ENCODE measurements at places on chromosomes 3 and 15.

- H3K36me3 ChIP-seq: peaks cover 42% of the 10 kb centered on the region
- H3K27me3 ChIP-seq: no peaks in the 10 kb centered on the region
- H3K27ac ChIP-seq: no peak overlapping the region
- H3K4me3 ChIP-seq: no peak overlapping the region
- no peak for DNase-seq
Observed at GRCh38 chr3:50648313-50648712, 26.4 kb upstream of the DOCK3 start.

GRCh38 chr3:95750097-95750496 is 1064.3 kb upstream of the EPHA6 start:
- DNase-seq: no peak
- H3K36me3 ChIP-seq: no peaks in the 10 kb centered on the region
- H3K27me3 ChIP-seq: no peaks in the 10 kb centered on the region

GRCh38 chr3:161454615-161455014 is 42.0 kb upstream of the OTOL1 start:
- no peaks in the 10 kb centered on the region for H3K36me3 ChIP-seq
- DNase-seq: no peak
- H3K4me1 ChIP-seq: no peaks in the 10 kb centered on the region
- no peak overlapping the region for H3K4me3 ChIP-seq
- no peaks in the 10 kb centered on the region for H3K27me3 ChIP-seq
- H3K27ac ChIP-seq: no peak overlapping the region

- H3K27me3 ChIP-seq: no peaks in the 10 kb centered on the region
- no peak overlapping the region for H3K27ac ChIP-seq
- no peaks in the 10 kb centered on the region for H3K4me1 ChIP-seq
- peaks cover 68% of the 10 kb centered on the region for H3K36me3 ChIP-seq
- H3K4me3 ChIP-seq: no peak overlapping the region
Observed at GRCh38 chr3:158261371-158261991, 151.6 kb downstream of the RSRC1 start.

- H3K27ac ChIP-seq: no peak overlapping the region
- H3K4me1 ChIP-seq: no peaks in the 10 kb centered on the region
- DNase-seq: no peak
- no peaks in the 10 kb centered on the region for H3K36me3 ChIP-seq
- no peaks in the 10 kb centered on the region for H3K27me3 ChIP-seq
- no peak overlapping the region for H3K4me3 ChIP-seq
Observed at GRCh38 chr3:148750296-148750695, 52.6 kb downstream of the AGTR1 start.

DNA sequence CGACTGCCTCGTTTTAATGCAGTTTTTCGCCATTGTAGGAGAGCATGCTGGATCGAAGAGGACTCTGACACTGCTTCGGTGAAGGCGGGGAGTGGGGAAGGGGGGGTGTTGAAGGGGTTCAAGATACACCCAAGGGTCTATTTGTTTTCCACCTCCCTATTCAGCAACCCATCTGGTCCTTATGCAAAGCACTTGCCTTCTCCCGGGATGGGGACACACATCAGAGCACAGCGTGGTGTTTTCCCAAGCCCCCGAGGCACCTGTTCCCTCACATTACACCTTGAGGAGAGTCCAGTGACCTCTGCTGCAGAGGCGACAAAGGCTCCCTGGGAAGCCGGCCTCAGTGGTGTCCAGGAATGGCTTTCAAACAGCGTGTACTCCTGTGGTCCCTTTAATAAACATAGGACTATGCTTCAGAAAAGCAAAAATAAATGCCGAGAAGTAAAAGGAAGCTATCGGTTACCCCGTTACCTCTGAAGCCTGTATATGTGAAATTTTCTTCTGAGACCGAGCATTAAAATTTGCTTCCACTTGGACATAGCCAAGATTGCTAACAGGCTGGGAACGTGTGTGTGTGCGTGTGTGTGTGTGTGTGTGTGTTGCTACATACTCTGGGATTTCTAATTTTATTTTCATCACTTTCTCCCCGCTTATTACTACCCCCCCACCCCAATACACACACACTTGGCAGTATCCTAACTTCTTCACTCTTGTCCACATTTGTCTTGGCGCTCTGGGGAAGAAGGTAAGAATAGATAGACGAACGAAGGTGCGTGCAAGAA is 53.2 kb downstream of the CCDC54 start:
- no peak for DNase-seq
- peak overlapping the region; percentile 89 for H3K4me3 ChIP-seq
- H3K27me3 ChIP-seq: no peaks in the 10 kb centered on the region
- H3K27ac ChIP-seq: peak overlapping the region; percentile 77

DNA sequence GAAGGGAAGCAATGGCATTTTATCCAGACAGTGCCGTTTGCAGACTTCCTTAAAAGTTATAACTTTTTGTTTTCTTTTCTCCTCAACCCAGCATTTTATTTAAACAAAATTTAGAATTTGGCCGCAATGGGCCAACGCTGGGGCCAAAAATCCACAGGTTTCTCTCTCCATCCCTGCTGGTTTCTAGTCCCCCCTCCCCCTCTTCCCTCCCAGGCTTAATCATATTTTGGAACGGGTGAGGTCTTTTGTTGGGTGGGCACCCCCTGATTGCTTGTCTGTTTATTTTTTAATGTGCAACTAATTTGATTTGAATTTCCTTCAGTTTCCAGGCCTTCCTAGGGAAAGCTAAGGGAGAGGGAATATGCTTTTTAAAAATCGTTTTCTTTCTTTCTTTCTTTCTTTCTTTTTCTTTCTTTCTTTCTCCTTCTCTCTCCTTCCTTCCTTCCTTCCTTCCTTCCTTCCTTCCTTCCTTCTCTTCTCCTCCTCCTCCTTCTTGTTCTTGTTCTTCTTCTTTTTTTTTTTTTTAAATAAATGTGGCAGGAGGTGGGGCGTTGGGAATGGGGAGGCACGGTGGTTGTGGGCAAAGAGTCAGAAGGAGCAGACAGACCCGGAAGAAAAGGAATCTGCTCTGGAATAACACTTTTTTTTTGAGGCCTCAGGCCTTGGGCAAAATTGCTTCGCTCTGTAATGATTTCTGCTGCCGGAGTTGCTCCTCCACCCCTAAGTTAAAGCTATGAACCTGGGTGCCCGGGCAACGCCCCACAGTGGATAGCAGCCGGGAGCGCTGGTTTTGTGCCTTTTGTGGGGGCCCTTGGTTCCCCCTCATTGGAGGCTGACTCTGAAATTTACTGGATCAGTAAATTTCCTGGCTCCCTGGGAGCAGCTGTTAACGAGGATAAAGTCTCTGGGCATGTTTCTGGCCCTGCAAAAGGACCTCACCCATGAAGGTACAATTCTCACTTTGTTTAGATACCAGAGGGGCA is 1.9 kb downstream of the FNDC3B start:
- H3K4me3 ChIP-seq: peak overlapping the region; percentile 70
- H3K27ac ChIP-seq: peak overlapping the region; percentile 18
- H3K27me3 ChIP-seq: peaks cover 2% of the 10 kb centered on the region
- DNase-seq: no peak
- peaks cover 7% of the 10 kb centered on the region for H3K4me1 ChIP-seq

DNA sequence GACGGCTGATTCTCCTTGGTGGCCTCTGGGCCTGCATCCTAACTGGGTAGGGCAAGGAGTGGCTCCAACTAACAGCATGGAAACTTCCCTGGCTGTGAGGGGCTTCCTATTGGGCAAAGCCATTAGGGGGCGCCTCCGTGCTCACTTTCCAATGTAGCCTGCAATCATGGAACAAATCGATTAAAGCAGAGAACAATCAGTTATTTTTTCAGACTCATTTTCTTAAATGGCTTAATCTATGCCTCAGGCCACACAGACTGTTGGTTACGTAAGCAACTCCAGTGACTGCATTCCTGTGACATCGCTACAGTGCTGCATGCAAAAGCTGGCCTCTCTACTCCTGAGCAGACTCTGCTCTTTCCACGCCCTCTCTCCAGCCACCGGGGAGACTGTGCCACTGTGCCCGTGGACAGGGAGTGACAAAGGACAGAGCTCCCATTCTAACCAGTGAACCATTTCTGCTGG is 278.9 kb downstream of the KLF13 start:
- peaks cover 26% of the 10 kb centered on the region for H3K27me3 ChIP-seq
- H3K4me3 ChIP-seq: no peak overlapping the region
- H3K36me3 ChIP-seq: no peaks in the 10 kb centered on the region

DNA sequence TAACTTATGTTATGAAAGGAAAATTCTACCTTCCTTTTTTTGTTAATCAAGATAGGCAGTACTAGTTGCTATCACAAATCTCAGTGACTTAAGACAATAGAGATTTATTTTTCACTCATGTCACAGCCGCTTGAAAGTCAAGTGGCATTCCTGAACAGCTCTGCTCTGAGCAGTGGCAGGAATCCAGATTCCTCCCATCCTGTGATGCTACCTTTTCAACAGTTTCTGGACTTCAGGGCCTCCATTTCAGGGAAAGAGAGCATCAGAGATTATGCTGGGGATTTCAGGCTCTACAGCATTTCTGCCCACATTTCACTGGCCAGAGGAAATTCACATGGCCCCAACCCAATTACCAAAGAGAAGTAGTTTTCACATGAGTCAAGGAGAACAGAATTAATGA is 83.4 kb downstream of the IL1RAP start:
- no peaks in the 10 kb centered on the region for H3K27me3 ChIP-seq
- no peak overlapping the region for H3K27ac ChIP-seq
- DNase-seq: no peak
- H3K4me1 ChIP-seq: no peaks in the 10 kb centered on the region
- H3K36me3 ChIP-seq: no peaks in the 10 kb centered on the region
- H3K4me3 ChIP-seq: no peak overlapping the region

DNA sequence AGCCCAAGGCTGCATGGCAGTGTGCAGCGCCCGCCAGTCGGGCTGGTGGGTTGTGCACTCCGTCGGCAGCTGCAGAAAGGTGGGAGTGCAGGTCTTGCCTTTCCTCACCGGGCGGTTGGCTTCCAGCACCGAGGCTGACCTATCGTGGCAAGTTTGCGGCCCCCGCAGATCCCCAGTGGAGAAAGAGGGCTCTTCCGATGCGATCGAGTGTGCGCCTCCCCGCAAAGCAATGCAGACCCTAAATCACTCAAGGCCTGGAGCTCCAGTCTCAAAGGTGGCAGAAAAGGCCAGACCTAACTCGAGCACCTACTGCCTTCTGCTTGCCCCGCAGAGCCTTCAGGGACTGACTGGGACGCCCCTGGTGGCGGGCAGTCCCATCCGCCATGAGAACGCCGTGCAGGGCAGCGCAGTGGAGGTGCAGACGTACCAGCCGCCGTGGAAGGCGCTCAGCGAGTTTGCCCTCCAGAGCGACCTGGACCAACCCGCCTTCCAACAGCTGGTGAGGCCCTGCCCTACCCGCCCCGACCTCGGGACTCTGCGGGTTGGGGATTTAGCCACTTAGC is 4.3 kb downstream of the ISL2 start:
- H3K27ac ChIP-seq: no peak overlapping the region
- peaks cover 61% of the 10 kb centered on the region for H3K27me3 ChIP-seq
- no peaks in the 10 kb centered on the region for H3K36me3 ChIP-seq
- H3K4me3 ChIP-seq: peak overlapping the region; percentile 86
- H3K4me1 ChIP-seq: peaks cover 69% of the 10 kb centered on the region

- peak overlapping the region; percentile 88 for H3K4me3 ChIP-seq
- H3K36me3 ChIP-seq: peaks cover 6% of the 10 kb centered on the region
- no peaks in the 10 kb centered on the region for H3K27me3 ChIP-seq
- peak; percentile 24 for DNase-seq
- peaks cover 39% of the 10 kb centered on the region for H3K4me1 ChIP-seq
Observed at GRCh38 chr15:56244811-56245576, 1.3 kb upstream of the RFX7 start.

DNA sequence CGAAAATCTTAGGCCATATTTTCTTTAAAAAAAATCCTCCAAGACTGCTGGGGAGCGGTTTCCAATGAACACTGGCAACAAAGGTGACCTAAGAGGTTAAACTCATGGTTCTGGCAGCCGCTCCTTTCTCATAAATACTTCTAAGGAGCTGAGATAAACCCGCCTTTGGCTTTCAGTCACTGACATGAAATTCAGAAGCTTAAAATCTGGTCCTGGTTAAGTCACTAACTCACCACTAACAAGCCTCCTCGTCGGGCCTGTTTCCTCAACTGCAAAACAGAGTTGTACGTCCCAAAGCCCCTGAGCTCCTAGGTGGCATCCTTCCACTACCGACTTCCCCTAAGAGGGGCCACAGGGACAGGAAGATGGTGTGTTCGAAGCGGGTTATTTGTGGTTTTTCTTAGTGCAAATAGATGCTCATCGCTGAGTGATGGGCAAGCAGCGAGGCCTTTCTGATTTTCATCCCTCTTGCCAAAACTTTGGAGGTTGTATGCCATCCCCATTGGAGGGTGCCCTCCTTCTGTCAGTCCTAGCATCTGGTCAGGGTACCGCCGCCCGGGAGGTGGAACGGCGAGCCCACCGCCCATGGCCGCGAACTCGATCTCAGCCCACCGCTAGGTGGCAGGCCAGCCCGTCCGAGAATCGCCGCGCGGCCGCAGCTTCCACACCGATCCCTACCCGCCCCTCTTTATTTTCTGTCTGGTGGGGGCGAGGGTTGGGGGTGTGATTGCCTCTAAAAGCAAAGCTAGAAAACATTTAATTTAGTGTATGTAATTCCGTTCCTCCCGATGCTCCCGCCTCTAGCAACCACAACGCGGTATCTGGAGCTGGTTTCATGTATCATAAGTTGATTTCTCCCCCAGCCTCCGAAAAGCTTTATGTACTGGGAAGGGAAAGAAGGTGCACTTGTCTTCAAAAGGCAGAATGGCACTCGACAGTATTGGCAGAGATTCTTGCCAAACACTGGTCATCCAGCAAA is 4.6 kb downstream of the BCL6 start:
- no peaks in the 10 kb centered on the region for H3K27me3 ChIP-seq
- peak; percentile 73 for DNase-seq
- peaks cover 67% of the 10 kb centered on the region for H3K4me1 ChIP-seq
- H3K27ac ChIP-seq: peak overlapping the region; percentile 90

GRCh38 chr15:74812533-74812932 is at the start of gene LMAN1L:
Gene LMAN1L (plus strand): TSS chr15:74812835. CDS start chr15:74812855, 20 bp downstream.
- H3K36me3 ChIP-seq: no peaks in the 10 kb centered on the region
- H3K27ac ChIP-seq: no peak within 1 kb of the TSS
- H3K4me3 ChIP-seq: no peak within 1 kb of the TSS
- peaks cover 24% of the 10 kb centered on the region for H3K4me1 ChIP-seq

DNA sequence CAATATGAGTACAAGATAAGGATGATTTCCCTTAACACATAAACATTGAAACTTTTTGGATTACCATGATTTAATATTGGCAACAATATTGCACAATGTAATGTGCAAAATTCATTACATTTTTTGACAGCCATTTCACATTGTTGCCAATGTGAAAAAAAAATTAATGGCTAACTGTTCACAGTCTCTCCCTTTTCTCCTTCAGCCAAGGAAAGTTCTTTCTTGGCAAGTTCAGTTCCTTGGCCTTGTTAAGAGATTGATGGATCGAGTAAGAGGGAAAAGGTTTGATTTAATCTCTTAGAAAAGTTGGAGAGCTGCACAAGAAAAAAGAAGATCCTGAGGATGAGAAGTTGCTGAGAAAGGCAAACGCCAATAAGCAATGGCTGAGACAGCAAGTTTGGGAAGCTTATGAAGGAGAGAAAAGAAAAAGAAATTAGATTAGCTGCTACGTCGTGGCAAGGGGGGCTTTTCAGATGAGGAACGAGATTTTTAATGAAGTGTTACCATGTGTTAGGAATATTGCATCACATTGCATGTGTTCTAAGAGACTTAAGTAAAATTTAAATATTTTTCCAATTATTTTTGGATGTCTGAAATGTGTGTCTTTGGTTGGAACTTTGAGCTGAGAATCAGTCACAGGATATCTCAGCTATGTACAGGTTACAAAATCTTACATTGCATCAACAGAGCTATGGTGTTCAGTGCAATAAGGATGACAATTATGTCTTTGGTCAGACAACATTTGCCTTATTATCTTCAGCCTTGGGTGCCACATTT is 61.4 kb upstream of the ZNF280D start:
- DNase-seq: no peak
- no peak overlapping the region for H3K27ac ChIP-seq
- no peaks in the 10 kb centered on the region for H3K27me3 ChIP-seq
